ENCODE measurements at places on chromosomes 6 and 20.

DNA sequence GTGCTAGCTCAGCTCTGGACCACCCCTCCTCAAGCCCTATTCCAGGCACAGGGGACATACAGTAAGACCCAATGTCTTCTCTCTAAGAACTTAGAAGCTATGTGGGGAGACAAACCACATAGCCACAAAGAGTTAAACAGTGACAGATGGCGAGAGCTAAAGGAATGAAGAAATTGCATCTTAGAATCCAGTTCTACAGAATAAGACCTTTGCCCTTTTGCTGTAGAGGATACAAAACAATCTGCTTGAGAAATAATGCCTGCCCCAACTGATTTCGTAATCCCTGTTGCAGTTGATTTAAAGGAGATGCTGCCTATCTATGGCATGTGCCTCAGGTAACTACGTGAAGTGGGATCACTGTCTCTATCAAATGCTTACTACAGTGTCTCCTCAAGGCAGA lies 31.2 kb downstream of the TNFRSF21 start:
- no peak for DNase-seq

- no peak for DNase-seq
Measured at GRCh38 chr6:147397306-147397705, 111.2 kb upstream of the SAMD5 start.

GRCh38 chr6:160963651-160964050 lies 27.9 kb upstream of the MAP3K4 start:
- no peak for DNase-seq

GRCh38 chr20:53735536-53736050 lies 142.0 kb upstream of the ZNF217 start:
- no peak for DNase-seq

DNA sequence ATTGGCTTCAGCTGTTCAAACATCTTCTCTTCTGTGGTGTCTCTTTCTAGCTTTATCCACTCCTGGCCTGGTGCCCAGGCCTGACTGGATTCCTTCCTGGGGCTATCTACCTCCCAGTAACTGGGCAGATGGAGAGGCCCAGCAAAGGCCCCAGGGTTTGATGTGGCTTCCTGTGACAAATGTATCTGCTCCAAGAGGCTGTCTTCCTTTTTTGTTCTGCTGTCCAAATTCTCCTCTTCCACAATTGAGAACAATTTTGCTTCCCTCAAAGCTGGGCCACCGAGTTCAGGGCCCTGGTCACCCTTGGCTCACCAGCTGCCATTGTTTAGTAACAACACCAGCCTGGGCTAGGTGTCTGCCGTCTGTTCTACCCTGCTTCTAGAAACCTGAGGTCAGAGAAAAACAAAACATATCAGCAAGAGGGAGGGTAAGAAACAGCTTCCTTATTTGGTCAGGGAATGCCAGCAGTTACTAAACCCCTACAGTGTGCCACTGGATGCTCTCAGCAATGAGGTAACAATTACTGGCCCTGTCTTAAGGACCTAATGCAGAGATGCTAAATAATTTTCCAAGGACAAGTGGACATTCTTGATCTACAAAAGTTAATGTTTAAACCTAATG lies 3.9 kb downstream of the ZFP57 start:
- DNase-seq: no peak

All from breast epithelium (tissue), 4 donors.